ENCODE measurements at places on chromosomes 13 and 19.
A peak's percentile ranks its signal among the peaks of the same experiment; 100 is the strongest.

DNA sequence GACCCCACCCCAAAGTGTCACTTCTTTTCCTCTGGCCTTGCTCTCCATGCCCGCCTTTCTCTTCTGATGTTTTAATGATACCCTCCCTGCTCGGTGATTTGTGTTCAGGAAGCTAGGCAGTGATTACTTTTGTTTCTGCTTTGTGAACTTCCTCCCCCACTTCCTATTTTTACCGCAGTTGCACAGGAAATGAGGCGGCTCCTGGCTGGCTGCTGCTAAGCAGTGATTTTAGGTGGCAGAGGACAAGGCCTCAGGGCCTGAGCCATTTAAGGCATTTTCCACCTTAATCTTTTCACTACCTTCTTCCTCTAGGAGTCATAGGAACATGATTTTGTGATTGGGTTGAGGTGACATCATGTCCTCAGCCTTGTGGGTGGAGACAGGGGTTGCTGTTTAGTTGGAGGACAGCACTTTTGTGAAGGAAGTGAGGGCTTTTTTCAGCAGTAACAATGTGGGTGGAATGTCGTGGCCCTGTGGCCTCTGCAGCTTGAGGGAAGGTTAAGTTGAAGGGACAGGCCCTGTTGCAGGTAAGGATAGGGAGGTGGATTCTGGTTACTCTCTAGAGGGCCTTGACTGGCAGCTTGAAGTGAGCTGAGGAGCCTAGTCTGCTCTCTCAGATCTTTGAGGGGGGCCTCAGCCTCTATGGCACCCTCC is 15.7 kb downstream of the GARRE1 start:
- peak; percentile 30 for DNase-seq

DNA sequence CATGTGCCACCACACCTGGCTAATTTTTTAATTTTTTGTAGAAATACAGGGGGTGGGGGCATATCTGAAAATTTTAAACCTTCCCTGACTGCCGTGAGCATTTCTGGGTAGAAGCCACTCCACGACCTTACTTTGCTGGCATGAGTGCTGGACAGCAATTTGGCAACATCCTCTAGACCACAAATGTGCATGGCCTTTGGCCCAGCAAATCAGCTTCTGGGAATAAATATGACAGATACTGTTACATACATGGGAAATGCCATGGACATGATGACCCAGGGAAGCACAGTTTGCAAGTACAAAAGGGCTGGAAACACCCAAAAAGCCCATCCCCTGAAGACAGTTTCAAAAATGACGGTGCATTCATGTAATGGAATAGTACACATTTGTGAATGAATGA is 3.2 kb upstream of the PVR start:
- DNase-seq, result no peak

DNA sequence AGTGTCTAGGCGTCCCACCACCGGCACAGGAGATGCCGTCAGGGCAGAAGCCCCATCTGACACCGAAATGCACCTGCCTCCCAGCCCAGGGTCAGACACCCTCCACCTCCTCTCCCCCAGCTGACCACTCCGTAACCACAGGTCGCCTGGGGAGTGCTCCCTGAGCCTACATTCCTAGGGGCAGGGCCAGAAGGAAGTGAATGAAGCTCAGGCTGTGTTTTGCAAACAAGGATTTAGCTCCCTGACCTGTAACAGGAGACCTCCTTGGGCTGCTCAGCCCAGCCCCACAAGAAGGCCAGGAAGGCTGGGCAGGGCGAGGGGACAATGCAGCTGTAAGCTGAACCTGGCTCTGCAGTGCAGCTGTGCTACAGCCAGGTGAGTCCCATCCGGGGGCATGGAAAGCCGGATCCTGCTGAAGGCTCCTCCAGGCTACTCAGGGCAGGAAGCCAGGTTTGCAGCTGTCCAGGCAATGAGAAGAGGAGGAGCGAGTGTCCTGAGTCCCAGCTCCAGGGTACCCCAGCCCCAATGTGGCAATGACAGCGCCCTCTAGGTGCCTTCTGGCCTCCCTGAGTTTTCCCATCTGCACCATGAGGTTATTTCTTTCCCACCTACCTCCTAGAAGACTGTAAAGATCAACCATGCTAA is 42.1 kb downstream of the RHPN2 start:
- no peak for DNase-seq

DNA sequence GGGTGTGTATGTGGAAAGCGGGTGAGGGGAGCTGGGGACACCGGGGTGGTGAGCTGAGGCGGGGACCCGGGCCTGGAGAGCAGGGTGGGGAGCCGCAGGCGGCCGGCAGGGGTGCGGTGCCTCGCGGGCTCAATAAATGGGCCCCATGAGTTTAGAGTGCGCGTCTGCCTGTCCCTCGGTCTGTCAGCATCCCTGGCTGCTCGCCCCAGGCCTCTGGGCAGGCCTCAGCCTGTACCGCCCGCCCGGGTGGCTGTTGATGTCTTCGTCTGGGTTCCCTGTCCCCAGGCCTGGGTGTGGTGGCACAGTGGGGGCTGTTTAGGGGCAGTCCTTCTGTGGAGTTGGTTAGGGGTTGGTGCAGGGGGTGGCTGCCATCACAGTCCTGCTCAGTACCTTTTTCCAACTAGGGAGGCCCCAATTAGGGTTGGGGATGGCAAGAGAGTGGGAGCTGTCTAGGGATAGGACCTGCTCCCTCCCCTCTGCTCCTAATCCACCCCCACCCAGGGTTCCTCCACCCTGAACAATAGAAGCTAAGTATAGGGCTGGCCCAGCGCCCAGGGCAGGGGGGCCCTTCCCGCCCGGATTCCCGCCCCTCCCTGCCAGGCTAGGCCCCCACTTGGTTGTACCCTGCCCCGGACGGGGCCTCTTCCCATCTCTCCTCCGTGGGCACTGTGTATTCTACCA is 12.2 kb downstream of the CIC start:
- DNase-seq, result no peak

GRCh38 chr19:17076543-17076991 is 990 bp downstream of the MYO9B start:
- no peak for DNase-seq

DNA sequence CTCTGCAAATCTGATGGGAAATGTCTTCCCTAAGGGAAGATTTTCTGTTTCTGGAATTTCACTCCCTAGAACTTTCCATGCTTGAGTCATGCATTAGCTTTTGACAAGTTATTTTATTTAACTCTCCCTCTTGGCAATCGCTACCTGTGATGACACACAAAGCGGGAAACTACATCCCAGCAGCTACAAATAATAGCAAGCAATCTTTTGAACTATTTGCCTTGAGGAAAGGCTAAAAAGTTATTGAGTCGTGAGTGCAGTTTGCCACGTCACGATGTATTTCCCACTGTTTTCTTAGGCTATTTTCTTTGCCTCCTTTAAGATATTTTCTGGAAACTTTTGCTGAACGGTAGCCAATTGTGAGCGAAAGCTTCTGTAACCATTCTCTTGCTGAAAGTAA is 353.3 kb upstream of the HTR2A start:
- DNase-seq, result no peak

- no peak for DNase-seq
Measured at GRCh38 chr13:32195713-32196112, 119.5 kb downstream of the ZAR1L start.

DNA sequence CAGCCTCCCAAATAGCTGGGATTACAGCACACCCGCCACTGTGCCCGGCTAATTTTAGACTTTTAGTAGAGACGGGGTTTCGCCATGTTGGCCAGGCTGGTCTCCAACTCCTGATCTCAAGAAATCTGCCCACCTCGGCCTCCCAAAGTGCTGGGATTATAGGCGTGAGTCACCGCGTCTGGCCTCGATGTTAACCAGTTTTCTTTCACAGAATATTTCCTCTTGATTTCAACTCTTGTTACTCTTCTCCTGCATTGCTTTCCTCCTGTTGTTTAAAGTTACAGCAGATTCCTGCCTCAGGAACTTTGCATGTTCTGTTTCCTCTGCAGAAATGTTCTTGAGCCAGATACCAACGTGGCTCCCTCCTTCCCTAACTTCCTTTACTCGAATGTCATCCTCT is 3.7 kb upstream of the PEX11G start:
- DNase-seq, result no peak

- DNase-seq, result no peak
Measured at GRCh38 chr13:33194820-33195692, 90.5 kb downstream of the STARD13 start.

DNA sequence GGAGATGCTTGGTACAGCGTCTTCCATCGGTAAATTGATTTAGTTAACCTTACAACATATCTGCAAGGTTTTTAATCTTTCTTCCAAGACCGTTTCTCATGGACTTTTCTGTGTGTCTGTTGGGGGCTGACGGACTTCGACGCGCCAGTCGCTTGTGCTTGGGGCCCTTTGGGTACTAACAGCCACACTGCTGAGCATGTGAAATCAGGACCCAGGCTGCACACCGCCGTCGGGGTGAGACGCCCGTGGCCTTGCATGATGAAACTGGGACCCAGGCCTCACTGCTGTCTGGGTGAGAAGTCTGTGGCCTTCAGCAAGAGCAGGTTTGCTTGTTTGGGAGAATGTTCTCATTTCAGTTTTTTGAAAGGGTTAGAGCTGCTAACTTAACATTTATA is 9.8 kb downstream of the ATP4B start:
- no peak for DNase-seq

DNA sequence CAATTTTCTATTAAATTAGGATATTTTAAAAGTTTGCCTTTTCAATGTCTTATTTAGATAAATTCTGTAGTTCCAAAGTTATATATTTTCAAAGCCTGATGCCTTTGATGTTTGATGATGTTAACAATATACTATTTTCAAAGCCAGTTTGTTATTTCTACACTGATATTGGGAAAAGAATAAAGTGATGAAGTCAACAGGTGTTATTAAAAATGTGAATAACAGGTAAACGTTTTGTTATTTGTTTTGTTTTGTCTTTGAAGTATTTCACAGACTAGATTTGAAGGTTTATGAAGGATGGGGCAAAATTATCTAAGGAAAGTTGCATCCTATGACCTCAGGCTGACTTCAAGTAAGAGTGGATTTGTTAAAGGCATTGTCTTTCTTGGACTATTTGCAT is 33.1 kb upstream of the ZNF420 start:
- DNase-seq, result no peak

DNA sequence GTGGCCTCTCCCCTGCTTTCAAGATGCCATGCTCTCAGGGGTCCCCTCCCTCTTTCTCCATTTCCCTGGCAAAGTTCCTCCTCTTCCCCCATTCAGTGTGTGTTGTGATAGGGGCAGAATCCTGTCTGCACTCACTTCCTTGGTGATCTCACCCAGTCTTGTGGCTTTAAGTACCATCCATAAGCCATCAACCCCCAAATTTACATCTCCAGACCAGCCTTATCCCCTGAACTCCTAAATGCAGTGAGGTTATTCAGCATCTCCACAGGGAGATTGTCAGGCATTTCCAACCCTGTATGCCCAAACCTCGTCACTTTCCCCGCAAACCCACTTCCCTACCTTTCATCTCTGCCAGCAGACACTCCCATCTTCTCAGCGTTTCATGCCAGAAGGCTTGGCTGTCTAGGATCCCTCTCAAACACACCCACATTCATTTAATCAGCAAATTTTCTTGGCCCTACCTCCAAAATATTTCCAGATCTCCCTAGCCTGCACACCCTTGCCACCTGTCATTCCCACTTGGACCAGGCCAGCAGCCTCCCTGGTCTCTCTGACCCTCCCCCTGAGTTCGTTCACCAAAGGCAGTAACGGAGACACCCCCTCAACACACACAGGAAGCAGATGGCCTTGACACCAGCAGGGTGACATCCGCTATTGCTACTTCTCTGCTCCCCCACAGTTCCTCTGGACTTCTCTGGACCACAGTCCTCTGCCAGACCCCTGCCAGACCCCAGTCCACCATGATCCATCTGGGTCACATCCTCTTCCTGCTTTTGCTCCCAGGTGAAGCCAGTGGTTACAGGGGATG is at the start of gene HCST:
HCST (plus strand) TSS at position 676 of the 808 bp plus-strand sequence; CDS start at position 741, 65 bp downstream.
- peak; percentile 49 for DNase-seq

DNA sequence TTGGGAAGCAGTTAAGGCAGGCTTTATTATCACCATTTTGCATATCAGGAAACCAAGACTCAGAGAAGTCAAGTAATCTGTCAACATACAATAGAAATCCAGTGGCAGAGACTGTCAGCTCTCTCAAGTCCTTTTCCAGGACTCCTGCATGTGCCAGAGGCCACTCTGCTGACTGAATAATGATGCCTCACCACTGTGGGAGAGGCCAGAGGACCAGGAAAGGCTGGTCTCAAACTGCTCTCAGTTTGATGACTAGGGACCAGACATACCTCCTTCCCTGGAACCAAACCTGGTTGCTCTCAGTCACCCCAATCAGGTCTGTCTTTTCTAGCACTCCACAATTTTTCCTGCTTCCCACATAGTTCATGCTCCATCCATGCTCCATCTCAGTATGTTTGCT is 8.0 kb downstream of the RNASEH2B start:
- no peak for DNase-seq

DNA sequence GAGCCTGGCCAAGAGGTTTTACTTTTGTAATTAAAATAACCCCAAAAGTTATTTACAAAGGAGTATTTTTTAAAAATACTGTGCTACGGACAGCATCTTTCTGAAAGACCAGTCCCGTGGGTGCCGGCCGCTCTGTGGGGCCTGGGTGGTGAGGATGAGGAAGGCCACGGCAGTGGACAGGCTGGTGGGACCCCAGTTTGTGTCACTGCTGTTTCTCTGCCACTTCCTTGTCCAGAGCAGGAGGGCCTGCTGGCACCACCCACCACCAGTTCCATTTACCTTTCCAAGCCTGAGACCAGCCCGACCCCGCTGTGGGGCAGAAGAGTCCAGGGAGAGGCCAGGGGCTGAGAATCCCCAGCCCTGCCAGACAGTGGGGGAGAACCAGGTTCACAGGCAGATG is 23.8 kb downstream of the ELAVL1 start:
- DNase-seq, result no peak

- no peak for DNase-seq
Measured at GRCh38 chr13:103525530-103525929, 459.3 kb upstream of the SLC10A2 start.

DNA sequence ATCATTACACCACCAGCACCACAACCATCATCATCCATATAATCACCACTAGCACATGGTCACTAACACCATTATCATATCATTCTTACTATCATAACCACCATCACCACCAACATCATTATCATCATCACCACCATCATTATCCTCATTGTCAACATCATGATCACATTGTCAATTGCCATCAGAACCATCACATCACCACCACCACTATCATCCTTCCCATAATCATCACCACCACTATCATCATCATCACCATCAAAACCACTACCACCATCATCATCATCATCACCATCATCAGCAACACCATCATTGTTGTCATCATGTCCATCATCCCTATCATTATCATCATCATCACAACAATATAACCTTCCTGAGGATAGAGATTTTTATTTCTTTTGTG is 58.1 kb downstream of the MBD3L1 start:
- DNase-seq, result no peak

DNA sequence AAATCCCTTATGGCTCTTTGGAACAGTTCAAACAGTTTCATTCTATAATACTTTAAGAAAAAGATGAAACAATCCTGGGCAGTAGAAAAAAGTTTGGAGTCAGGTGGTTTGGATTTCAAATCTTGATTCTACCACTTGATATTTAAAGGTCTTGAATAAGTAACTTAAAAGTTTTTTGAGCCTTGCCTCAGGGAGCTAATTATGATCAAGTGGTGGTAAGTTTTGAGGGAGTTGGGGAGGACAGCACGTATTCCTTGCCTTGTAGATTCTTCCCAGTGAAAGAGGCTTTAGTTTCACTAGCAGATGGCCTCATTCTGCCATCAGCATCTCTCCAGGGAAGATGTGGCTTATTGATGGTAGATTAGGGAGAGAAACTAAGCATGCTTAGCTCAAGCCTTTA is 168.4 kb upstream of the CSNK1A1L start:
- no peak for DNase-seq

GRCh38 chr13:20609145-20609544 is 42.2 kb downstream of the IFT88 start:
- no peak for DNase-seq

GRCh38 chr13:21894091-21894490 is 223.2 kb downstream of the FGF9 start:
- no peak for DNase-seq
